ENCODE measurements at places on chromosomes 7 and 10.

GRCh38 chr7:55147736-55148135 lies 128.9 kb downstream of the EGFR start:
- DNase-seq = no peak

GRCh38 chr7:17131060-17131345 lies 167.4 kb upstream of the AHR start:
- no peak for DNase-seq

DNA sequence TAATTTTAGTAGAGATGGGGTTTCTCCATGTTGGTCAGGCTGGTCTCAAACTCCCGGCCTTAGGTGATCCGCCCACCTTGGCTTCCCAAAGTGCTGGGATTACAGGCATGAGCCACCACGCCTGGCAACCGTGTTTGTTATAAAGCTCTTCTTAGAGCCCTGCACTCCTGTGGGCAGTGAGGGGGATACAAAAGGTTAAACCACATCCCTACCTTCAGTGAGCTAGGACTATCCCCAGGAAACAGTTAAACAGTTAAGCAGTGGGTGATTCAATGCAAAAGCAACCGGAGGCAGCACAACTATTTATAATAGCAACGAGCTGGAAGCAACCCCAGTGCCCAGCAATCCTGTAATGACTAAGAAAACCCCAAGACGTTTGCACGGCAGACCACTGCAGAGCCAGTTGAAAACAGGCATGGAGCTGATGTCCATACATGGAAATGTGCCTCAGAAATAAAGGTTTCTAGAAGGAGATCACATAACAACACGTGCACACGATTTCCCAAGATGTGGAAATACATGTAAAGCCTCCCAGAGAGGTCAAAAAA lies 107.2 kb upstream of the LYZL2 start:
- no peak for DNase-seq

GRCh38 chr10:102764470-102765161 lies 20.9 kb downstream of the WBP1L start:
- no peak for DNase-seq

DNA sequence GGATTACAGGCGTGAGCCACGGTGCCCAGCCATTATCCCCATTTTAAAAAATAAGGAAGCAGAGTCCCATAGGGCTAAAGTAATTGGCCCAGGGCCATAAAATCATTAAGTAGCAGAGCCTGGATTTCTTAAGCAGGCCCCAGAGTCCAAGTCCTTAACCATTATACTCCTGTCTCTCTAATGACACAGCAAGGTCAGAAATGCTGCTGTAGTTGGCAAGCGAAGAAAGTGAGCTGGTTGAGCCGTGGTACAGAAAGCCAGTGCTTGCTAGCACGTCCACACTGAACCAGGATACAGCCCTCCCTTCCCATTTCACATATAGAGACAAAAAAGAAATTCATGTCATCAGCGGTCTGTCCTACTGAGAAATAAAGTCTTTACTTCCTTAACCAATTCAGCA lies 562.7 kb downstream of the GALNT17 start:
- no peak for DNase-seq

- DNase-seq = no peak
Measured at GRCh38 chr7:149856583-149856982, 17.2 kb upstream of the ATP6V0E2 start.

DNA sequence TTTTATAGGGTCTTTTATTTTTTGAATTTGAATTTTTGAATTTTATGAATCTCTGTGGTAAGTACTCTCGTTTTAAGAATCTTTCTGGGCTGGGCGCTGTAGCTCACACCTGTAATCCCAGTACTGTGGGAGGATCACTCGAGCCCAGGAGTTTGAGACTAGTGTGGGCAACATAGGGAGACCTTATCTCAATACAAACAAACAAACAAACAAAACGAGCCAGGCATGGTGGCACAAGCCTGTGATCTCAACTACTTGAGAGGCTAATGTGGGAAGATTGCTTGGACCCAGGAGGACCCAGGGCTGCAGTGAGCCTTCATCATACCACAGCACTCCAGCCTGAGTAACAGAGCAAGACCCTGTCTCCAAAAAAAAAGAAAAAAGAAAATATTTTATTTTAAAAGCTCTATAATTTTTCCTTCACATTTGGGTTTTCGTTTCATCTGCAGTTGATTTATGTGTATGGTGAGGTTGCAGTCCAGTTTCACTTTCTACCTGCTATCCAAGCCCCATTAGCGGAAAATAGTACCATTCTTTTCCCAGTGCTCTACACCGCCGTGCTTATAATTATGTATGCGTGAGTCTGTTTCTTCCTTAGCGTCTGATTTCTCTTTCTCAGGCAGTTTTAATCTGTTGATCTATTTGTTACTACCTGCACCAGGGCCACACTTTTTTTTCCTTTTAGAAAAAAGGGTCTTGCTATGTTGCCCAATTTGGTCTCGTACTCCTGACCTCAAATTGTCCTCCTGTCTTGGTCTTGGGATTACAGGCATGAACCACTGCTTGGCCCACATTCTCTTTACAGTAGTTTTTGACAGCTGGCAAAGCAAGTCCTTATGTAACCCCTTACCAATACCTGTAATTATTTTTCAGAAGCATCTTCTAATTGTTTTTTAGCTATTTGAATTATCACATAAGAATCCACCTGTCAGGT lies 21.7 kb downstream of the TRIM24 start:
- no peak for DNase-seq

DNA sequence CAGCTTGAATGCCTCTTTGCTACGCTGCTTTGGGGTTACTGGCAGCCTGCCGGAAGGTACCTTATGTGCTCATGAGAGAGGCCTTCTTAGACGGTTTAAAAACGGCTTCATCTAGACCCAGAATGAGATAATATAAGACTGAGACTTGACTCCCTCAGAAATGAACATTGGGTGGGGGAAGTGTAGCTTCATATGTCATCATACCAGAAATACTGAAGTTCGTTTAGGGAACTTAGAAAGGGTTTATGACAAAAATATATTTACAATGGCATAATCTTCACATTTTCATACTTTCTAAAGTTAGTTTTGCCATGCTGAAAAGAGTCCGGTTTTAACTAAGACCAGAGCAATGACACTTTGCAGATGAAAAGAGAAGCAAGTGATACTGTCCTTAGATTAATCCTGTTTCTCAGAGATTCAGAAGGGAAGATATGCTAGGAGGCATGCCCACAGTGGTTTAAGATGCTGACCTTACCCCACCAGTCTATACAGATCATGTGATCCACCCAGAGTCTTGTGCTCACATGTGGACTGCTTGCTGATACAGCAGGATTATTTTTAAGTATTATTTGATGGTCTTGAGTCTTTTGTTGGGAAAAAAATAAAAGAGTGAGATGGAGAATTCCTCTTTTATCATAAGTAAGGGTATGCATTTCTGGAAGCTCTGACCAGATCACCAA lies 40.8 kb upstream of the HGF start:
- DNase-seq = no peak

- no peak for DNase-seq
Measured at GRCh38 chr7:81833401-81833800, 63.6 kb upstream of the HGF start.

- no peak for DNase-seq
Measured at GRCh38 chr7:64879086-64879730, 23.9 kb upstream of the ZNF273 start.

GRCh38 chr7:72112530-72112929 lies 299.6 kb downstream of the CALN1 start:
- DNase-seq = no peak

DNA sequence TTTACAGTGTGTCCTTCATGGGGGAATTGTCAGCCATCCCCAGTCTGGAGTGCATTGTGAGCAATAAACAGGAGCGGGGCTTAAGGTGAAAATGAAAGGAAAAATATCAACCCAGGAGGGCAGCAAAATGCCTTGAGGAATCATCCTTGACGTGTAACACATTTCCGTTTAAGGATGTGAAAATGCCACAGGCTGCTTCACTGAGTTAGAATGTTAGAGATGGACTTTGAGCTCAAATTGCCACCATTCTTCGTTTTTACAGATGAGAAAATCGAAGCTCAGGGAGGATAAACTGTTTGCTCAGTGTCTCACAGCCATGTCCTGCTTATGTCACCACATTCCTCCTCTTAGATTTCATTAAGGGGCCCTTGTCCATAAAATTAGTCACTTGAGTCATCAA lies 23.1 kb downstream of the SORCS3 start:
- DNase-seq = no peak

GRCh38 chr7:143974459-143974858 lies 19.8 kb downstream of the OR2F1 start:
- DNase-seq = no peak

- no peak for DNase-seq
Measured at GRCh38 chr7:121017586-121017985, 29.1 kb downstream of the CPED1 start.

GRCh38 chr7:105975770-105976417 lies 12.8 kb downstream of the CDHR3 start:
- DNase-seq = no peak

- DNase-seq = no peak
Measured at GRCh38 chr10:124602121-124602561, 140.5 kb downstream of the LHPP start.

- DNase-seq = no peak
Measured at GRCh38 chr7:127791446-127792189, 139.6 kb downstream of the SND1 start.

GRCh38 chr10:30782537-30783461 lies 153.2 kb upstream of the LYZL2 start:
- DNase-seq = no peak

DNA sequence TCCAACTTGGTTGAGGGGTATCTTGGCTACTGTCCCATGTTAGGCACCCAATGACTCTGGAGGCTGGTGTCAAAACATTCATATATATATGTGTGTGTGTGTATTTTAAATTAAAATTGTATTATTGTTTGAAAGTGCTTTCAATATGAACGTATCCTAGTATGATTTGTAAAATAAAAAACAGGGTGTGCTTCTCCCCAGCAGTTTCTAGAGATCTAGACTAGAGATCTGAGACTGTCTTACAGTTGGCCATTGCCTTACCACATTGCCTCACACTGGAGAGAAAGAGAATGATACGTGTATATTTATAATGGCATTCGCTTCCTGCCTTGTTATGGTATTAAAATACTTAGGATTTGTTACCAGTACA lies 1.2 kb downstream of the BAG3 start:
- no peak for DNase-seq

GRCh38 chr7:1852517-1853430 lies 182.7 kb downstream of the ELFN1 start:
- DNase-seq = no peak

DNA sequence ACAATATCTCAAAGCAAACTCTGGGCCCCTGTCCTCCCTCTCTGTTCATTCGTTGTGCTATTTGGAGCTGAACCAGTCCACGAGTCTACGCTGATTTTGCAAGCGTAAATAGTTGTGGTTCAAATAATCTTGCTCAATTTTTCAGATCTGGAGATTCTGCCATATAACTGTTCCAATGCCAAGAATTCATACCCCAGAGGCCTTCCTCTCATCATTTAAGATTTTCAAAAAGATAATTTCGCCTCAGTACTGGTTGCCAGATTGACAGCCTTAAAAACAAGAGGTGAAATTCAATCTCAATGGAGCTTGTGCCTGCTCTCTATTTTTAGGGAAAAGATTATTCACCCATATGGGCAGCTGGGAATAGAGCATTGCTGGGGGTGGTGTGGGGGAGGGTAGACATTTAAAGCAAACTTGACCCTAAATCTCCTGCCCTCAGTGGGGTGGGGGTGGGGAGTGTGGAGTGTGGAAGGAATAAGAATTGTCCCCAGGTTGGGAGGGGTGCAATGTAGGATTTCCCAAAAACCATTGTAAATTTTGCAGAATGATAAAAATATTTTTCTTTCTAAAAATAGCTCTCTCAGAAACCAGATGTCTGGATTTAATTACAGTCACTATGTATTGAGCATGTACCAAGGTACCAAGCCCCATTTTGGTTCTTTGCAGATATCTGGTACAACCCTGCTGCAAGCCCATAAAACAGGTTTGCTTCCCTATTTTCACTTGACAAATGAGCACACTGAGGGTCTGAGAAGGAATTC lies 104.7 kb upstream of the EEPD1 start:
- no peak for DNase-seq

- no peak for DNase-seq
Measured at GRCh38 chr10:122786269-122786668, 59.4 kb downstream of the CUZD1 start.

- DNase-seq = no peak
Measured at GRCh38 chr7:36036590-36036989, 116.5 kb upstream of the EEPD1 start.

DNA sequence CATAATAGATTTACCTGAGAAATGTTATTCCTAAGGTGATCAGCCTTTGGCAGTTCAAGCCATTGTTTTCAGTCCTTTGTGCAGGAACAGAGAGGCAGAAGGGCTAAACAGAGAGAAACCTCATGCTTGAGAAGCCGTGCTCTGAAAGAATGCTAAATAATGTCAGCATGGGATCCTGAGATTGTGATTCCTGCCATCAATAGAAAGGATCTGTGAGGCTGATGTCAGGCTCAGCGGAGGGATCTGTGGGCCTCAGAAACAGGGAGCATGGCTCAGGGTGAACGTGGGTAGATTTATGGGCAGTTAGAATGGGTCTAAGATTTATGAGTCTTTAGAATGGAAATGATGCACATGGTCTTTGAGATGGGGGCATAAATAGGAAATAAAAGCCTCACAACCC lies 439.2 kb upstream of the IGFBP3 start:
- DNase-seq = no peak

GRCh38 chr7:80257756-80258155 lies 123.1 kb downstream of the GNAI1 start:
- DNase-seq = no peak

GRCh38 chr7:99143853-99144672 lies at the start of gene SMURF1:
Gene SMURF1, minus strand, starts transcription at chr7:99144108. Its CDS starts 328 bp downstream, at chr7:99143780.
- peak; percentile 52 for DNase-seq

DNA sequence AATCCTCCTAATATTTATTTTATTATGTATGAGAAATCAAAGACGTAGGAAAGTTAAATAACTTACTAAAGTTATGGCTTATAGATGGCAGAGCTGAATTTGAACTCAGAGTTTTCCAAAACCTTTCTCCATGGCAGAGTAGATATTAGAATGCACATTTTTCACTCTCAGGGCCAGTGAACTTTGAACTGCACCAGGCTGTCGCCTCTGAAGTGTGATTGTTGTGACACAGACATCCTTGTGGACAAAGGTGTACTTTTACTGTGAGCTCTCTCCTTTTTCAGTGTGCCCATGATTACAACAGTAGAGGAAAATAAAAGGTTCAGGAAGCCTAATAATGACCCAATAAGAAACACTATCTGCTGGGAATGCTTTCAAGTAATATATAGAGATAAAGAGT lies 29.1 kb downstream of the TES start:
- no peak for DNase-seq

DNA sequence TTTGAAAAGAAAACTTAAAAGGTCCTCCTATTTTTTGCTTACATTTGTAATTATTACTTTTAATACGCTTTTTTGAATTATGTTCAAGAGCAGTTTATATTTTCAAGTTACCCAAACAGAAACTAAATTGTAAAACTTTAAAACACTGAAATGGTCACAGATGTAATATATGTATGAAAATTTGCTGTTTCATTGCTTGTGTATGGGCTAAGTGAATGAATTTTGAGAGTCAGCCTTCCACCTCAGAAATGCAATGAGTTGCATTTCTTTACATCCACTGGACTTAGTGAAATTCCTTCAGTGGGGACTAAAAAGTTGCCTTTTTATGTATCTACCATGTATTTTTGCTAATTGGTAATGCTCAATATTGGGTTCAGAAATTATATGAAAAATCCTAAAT lies 1.6 kb downstream of the VPS26A start:
- no peak for DNase-seq

GRCh38 chr10:98138031-98138430 lies 3.6 kb downstream of the R3HCC1L start:
- no peak for DNase-seq
